Right ventricle myocardium superior (tissue), 1 donor: ENCODE measurements at places on chromosomes 3 and 15. TPM values are rescaled to one million over a fixed set of nuclear protein-coding genes. Genes with fewer than 3 reads are reported as not detected.

Gene ACSBG1
- 0.38 TPM for total RNA-seq

- no peak for DNase-seq
These were observed 656.8 kb upstream of the NECTIN3 start for GRCh38 chr3:110414855-110415254.

GRCh38 chr15:94023531-94023930 lies 207.8 kb upstream of the MCTP2 start:
- peak; percentile 45 for DNase-seq

Gene SCG5
- not detected for total RNA-seq

DNA sequence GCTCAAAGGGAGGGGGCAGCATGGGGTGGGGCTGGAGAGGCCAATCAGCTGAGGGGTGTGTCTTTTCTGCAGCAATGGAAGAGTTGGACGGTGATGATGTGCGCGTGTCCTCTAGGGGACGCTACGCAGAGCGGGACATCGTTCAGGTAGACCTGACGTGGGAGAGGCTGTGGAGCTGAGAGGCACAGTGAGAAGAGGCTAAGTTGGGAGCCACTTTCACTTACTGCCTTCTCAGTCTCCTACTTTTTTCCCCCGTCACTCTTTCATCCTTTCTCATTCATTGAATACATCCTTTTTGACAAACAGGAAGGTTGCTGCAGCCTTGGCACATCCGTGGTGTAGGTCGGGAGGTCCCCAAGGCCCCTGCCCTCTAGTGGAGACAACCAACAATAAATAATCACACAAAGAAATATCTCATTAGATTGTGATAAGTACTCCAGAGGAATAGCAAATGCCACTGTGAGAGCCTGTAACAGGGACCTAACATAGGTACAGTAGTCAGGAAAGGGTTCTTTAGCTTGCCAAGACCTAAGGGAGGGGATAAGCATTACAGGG lies 4.4 kb upstream of the BRPF1 start:
- DNase-seq: no peak

GRCh38 chr3:135896613-135897012 lies 68.9 kb upstream of the PPP2R3A start:
- no peak for DNase-seq

Gene MGLL
- 83.5 TPM for total RNA-seq

- DNase-seq: no peak
These were observed 46.1 kb downstream of the METTL6 start for GRCh38 chr3:15380980-15381890.

Gene CLEC3B
- 78.6 TPM for total RNA-seq

Gene CDHR4
- total RNA-seq: not detected

Gene COLQ
- total RNA-seq: 2.2 TPM

- no peak for DNase-seq
These were observed 1075.1 kb downstream of the AGBL1 start for GRCh38 chr15:87154761-87155160.

Gene NPAP1
- not detected for total RNA-seq

- DNase-seq: no peak
These were observed 56.4 kb upstream of the ETV5 start for GRCh38 chr3:186165331-186165730.

GRCh38 chr3:153973722-153974265 lies 147.4 kb upstream of the ARHGEF26 start:
- no peak for DNase-seq

Gene CP
- total RNA-seq: 4.7 TPM

DNA sequence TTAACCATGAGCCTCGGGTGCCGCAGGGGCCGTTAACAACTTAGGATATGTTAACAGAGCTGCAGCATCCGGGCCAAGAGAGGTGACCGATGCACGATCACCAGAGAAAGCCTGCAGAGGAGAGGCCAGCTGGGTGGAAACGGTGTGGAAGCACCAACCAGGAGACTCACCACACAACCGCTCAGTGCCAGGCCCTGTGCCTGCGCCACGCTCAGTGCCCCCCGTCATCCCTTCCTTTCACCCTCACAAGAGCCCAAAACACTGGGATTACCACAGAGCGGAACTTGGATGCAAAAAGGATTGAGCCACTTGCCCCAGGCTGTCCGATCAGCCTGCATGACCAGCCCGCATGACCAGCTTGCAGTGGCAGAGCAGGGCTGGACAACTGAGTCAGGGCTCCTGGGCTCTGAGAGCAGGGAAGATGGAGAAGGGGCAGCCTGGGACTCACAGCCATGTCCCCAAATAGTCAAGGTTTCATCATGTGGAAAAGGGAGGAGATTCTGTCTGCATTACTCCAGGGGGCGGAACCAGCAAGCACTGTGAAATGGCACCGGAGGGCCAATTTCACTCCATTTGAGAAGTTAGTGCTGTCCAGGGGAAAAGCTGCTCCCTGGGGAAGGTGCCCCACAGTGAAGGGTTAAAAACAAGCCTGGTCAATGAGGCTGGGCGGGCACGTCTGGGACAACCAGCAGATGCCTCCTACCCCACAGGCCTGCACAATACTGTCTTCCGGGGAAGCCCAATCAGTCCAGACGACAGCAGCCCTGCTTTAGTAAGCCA lies 156.8 kb downstream of the ATP10A start:
- DNase-seq: no peak

- no peak for DNase-seq
These were observed 31.6 kb downstream of the KY start for GRCh38 chr3:134619301-134619615.

DNA sequence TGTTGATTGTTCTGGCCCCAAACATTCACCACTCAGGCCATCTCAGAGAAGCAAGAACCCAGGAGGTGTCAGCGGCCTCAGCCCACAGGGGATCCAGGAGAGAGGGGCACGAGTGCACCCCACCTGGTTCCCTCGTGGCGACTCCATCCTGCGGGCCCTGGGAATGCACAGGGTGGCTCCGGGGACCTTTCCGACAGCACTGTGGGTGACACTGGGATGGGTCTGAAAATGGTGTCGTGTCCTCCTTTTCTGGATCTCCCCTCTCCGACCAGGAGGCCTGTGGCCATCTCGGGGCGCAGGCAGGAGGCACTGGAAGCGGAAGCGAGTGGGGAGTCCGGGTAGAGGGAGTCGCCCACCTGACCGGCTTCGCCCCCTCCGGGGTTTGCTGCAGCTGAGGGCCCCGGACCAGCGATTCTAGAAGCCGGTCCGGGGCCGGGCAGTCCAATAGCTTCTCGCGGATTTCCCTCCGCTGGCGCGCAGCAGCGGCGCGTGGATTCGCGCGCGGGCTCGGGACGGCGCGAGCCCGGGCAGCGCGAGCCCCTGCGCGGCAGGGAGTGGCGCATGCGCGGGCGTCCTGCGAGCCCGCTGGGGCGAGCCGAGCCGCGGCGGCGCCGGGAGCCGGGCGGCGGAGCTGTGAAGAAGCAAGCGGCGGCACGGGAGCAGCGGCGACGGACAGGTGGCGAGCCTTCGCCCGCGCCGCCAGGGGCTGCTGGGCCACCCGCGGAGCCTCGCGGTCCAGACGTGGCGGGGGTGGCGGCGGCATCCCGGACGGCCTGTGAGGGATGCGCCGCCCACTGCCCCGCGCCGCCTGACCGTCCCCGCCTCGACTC lies at the start of gene DOCK3:
Gene DOCK3 (plus strand): TSS at position 579 of the 830 bp plus-strand sequence. CDS start 337 bp downstream, outside the sequence.
- peak; percentile 79 for DNase-seq

GRCh38 chr15:71131601-71132362 lies 16.5 kb downstream of the THSD4 start:
- DNase-seq: no peak

GRCh38 chr15:77484994-77485393 lies 64.3 kb downstream of the HMG20A start:
- DNase-seq: no peak

DNA sequence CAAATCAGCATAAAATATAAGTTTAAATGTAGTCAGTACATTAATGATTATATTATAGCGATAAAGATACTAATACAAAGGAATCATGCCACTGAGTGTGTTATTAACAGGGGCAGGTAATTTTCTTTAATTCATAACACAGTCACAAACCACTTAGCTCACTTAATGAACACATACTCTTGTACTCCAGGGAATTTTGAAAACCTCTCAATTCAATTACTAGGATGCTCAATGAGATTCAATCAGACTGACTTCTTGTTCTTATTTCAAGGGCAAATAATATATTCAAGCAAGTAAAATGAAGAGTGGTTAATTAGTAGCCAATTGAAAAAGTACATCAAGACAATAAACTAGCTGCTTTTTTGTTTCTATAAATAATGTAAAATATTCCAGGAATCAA lies 5.8 kb upstream of the SUCNR1 start:
- no peak for DNase-seq

DNA sequence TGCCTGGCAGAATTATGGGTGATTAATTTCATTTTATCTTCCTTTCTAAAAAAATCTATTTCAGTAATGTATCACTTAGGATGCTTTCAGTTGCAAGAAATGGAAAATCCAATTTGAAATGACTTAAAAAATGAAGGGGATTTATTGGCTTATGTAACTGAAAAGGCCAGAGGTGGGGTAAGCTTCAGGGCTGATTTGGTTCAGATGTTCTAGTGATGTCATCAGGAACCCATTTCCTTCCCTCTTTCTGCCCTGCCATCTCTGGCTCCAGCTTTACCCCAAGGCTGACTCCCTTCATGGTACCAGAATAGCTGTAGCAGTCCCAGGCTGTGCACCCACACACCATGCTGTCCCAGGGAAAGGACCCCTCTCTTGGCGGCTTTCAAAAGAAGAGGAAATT lies 18.5 kb upstream of the REC114 start:
- DNase-seq: no peak
